ENCODE measurements at places on chromosomes 5 and 9.

DNA sequence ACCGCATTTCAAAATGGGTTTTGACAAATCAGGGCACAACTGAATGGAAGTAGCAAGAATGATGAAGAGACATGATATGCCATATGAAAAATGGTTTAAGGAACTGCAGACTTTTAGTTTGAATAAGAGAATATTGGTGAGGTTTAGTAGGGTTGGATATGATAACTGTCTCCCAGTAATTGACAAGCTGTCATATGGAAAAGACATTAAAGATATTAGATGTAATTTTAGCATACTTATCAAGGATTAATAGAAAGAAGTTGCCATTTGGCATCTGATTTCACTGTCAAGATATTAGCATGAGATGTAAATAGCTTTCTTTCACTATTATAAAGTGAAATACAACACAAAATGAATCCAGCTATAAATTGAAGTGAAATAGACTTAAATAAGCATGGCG lies 169.0 kb upstream of the MPDZ start:
- no peak for DNase-seq

- DNase-seq, result no peak
These were observed 87.8 kb downstream of the RAI14 start for GRCh38 chr5:34743878-34744277.

DNA sequence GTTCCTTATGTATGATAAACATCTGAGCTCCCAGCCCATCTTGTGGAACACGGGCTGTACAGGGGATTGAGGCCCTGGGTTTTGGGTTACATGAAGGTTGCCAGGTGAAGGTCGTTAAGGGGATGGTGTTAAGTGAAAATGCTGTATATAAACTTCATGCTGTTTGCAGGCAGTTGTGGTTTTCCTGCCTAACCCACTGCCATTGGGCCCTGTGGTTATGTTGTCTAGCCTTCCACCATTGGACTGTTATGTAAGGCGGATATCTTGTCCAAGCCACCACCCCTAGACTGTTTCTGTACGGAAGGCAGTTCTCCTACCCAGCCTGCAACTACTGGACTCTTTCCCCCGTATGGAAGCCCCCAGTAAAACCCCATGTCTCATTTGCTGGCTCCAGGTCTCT lies 246.1 kb downstream of the KIF4B start:
- DNase-seq, result no peak

DNA sequence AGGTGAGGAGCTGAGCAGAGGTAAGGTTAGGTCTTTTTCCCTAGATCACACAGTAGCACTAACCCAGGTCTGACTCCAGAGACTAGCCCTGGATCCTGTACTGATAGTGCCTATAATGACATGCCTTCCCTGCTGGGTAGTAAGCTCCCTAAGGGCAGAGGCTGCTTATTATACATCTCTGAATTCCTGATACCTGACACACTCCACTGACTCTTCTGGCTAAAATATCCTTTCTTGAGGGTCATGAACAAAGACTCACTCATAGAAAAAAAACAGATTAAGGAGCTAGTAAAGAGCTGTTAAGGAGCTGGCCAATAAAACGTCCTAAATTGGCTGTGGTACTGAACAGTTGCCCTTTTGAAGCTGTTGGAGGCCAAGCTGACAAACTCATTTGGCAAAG lies 149.0 kb upstream of the ITGA1 start:
- DNase-seq, result no peak

DNA sequence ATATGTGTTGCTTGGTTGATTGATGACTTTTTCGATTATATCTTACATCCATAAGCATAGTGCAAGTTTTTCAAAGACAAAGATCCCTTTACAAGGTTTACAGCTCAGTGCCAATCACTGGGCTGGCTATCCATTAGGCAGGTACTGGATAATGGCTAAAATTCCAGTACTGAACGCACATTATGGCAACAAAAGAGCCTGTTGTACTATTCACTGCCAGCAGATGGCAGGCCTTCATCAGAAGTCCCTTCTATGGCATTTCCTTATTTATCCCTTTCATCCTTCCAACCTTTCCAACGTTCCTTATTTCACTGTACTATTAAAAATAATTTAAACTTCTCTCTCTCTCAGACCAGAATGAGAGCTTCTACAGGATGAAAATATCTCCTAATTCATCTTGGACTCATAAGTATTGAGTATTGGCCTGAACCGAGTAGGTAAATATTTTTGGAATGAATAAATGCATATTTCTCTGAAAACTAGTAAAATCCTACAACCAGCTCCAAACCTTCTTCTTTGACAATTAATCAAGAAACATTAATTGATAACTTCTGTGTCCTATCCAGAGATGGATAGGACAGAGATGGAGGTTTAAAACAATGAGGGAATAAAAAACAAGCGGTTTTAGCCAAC lies 6.7 kb upstream of the WNT8A start:
- DNase-seq, result no peak

DNA sequence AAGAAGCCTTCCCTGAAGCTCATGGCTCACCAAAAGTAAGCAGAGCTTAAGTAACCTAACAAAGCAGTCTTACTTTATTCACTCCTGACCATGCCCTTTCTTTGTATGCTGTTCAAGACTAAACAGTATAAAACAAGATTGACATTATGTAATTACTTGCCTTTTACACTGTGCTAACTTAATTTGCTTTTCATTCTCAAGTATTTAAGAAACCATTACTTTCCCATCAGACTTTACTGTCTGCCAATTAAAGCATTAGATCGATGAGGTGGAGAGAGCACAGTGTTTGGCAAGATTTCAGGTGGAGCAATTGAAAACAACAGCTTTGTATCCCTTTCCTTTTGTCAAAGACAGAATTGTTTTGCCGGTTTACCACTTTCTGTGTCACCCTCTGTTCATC lies 98.2 kb downstream of the RORB start:
- DNase-seq, result no peak

DNA sequence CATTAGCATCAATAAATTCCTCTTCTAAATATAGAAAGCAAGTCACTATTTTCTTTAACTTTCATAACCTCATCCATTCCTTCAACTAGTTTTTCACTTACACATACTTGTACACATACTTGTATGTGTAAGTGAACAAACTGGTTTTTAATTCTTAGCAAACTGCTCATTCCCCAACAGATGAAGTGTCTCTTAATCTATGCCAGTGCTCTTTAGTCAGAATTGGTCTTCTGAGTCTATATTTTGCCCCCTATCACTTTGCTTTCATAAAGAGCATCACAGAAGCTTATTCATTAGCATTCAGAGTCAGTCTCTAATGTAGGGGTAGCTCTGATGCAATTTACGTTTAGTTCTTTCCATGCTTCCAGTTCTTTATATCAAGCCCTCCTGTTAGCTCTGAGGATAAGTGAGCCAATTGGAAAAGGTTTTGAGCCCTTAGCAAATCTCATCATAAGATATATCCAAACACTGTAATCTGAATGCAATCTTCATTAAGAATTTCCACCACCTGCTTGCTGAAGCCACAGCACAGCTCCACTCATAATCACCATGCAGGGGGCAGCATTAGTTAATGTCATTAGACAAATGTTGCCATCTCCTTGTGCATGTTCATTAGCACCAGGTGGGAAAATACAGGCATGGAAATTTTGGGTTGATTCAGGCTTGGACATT lies 178.5 kb upstream of the SLC24A2 start:
- no peak for DNase-seq

GRCh38 chr5:14686517-14686916 lies 22.0 kb downstream of the OTULIN start:
- DNase-seq, result no peak

- no peak for DNase-seq
These were observed 57.0 kb downstream of the NREP start for GRCh38 chr5:111699976-111700375.

- no peak for DNase-seq
These were observed 6.3 kb downstream of the EXD3 start for GRCh38 chr9:137416563-137417151.

DNA sequence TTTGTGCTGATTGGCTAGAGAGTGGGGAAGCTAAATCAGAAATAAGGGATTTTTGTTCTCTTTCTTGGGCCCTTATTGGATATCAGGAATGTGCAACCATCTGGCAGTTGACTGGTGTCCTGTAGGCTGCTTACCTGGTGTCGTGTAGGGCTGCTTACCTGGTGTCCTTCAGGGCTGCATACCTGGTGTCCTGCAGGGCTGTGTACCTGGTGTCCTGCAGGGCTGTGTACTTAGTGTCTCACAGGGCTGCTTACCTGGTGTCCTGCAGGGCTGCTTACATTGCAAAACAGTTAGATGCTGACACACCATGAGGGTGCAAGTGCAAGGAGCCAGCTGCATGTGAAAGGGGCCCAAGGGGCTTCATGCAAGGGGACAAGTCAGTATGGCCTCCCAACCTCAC lies 249.3 kb downstream of the ICE1 start:
- DNase-seq, result no peak

GRCh38 chr5:68285851-68286611 lies 70.5 kb downstream of the PIK3R1 start:
- no peak for DNase-seq

DNA sequence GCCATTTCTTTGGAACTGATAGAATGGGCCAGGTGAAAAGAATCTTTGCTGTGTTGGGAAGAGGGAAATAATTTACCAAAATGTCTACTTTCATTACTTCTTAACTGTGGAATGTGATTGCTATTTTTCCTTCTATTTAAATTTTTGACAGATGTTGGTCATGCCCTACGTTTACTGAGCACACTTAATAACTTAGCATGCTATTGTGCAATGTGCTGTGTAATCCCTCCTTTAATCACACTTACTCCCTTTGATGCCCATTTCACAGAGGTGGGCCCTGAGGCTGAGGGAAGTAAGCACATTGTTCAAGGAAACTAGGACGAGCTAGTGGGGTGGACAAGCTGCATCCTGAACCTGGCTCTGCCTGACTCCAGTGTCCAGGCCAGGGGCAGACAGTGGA lies 47.8 kb upstream of the INSYN2B start:
- no peak for DNase-seq

GRCh38 chr9:34896112-34896511 lies 62.0 kb upstream of the PHF24 start:
- no peak for DNase-seq

DNA sequence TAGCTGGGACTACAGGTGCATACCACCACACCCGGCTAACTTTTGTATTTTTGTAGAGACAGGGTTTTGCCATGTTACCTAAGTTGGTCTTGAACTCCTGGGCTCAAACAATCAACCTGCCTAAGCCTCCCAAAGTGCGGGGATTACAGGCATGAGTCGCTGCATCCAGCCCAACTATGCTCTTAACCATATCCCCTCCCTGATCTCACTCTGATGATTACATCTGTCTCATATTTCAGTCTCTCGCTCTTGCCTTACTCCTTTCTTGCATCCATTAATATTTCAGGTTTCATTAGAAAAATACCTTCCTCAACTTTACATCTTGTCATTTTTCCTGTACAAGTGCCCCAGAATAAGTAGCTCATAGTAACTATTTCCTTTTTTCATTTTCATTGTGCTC lies 61.0 kb upstream of the BASP1 start:
- no peak for DNase-seq

DNA sequence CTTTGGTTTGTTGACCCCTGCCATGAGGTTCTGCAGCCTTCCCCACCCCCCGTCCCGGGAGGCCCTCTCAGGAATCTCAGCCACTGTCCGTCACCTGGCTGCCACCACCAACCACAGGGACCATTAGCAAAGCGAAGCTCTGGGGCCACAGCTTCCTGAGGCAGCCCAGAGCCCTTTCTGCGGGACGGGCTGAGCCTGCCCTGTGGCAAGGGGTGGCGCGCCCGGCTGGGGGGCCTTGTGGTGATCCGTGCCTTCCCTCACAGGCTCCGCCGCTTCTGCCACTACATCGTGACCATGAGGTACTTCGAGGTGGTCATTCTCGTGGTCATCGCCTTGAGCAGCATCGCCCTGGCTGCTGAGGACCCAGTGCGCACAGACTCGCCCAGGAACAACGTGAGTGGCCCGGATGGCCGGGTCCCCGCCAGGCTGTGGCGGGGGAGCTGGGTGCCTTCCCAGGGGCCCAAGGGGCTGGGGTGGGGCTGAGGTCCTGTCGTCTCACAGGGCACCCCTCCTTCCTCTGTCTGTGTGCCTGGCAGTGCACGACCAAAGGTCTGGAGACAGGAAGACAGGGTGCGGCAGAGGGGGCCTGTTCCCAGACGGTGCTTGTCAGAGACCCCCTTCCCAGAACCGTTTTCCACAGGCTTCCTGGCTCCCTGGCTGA lies 169.2 kb downstream of the CACNA1B start:
- no peak for DNase-seq

All from iPS DF 6.9 (cell line).